ENCODE measurements at places on chromosomes 12 and 14.

- no peak for DNase-seq
These were observed 8.2 kb downstream of the BCL11B start for GRCh38 chr14:99263564-99264330.

DNA sequence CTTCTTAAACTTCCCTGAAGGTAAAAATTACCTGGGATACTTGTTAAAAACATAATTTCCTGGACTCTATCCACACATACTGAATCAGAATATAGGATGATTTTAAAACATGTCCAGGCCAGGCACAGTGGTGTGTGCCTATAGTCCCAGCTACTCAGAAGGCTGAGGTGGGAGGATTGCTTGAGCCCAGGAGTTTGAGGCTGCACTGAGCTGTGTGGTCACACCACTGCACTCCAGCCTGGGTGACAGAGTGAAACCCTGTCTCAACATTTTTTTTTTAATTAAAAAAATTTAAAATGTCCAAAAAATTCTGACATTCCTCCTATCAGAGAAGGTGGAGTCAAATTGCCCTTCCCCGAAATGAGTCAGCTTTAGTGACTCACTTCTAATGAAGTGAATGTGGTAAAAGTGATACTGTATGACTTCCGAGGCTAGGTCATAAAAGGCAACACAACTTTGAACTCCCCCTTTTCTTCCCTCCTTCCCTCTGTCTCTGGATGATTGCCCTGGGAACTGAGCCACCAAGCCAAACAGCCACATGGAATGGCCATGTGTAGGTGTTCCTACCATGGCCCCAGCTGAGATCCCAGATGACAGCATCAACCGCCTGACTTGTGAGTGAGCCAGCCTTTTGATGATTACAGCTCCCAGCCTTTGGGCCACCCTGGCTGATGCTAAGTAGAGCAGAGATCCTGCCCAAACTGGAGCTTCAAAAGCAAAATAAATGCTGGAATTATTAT is 36.3 kb downstream of the LIMA1 start:
- DNase-seq = no peak

DNA sequence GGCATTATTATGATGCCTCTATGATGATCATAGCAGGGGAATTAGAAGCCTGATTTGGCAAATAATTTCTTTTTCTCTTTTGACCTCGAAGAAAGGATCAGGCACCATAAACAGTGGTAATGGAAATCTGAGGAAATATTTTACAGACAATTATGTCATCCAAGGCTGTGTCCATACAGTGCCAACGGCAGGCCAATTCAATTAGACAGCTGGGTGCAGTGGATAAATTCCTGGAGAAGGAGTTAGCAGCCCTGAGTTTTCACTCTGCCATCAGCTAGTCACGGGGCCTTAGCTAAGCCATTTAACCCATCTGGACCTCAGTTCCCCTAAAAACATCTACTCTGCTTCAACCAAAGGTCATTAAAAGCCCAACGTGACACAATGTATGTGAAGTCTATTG is 4.1 kb downstream of the TPH2 start:
- no peak for DNase-seq

DNA sequence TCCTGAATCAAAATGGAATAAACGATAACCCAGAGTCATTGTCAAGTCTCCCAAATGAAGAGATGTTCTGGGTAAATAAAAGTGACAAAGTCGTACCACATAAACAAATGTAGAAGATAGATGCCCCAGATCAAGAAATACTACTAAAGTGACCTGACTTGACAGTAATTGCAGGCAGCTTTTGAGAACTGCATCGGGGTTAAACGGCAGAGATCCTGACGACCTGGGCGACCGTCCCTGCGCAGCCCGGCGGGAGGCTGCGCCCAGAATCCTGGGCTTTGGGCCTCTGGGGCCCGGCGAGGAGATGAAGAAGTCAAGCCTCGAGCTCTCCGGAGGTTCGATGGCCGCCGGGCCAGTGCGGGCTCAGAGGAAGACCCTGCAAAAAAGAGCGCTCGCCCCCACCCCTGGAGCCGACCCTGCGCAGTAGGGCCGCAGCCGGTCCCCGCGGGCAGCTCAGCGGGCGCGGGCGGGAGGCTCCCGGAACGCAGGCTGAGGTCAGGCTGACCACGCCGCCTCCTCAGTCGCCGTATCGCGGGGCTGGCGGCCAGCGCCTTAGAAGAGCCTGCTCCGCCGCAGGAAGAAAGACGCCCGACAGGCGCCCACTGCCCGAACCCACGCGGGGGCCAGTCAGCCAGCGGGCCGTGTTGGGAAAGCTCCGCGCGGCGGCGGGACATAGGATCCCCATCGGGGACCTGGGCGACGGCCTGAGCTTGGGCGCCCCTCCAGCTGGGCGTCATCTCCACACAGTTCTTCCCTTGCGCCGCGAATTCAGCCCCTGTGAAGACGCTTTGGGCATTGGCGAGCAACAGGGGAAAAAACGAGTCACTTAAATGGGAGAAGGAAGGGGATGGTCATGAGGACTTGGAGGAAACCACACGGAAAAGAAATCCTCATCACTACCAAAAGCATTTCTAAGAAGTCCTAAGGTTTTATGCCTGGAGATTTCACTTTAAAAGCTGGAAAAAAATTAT is 16.0 kb downstream of the NKX2-1 start:
- no peak for DNase-seq

DNA sequence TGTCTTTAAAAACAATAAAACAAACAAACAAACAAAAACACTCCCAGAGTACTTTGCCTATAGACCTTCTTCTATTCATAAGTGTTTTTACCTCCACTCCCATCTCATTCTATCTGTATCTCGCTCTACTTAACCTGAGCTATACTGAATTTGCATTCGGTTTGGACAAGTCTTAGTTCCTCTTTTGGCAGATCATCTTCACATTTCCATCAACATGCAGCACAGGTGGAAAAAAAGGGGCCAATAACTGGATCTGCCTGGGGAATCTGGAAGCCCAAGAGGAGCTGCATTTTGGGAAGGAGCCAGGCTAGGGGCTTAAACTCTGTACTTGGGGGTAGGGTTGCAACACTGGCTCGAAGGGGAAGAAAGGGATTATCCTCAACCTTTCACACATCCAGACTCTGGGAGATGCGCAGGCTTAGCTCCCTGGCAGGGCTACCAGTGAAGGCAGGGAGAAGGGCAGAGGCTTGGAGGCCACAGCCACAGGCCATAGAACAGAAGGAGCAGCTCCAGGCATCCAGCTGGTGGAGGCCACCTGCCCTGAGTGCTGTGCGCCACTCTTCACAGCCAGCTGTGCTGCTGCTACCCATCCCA is 4.1 kb downstream of the NINJ2 start:
- no peak for DNase-seq

GRCh38 chr12:116210762-116211161 is 66.7 kb downstream of the MED13L start:
- DNase-seq = no peak

DNA sequence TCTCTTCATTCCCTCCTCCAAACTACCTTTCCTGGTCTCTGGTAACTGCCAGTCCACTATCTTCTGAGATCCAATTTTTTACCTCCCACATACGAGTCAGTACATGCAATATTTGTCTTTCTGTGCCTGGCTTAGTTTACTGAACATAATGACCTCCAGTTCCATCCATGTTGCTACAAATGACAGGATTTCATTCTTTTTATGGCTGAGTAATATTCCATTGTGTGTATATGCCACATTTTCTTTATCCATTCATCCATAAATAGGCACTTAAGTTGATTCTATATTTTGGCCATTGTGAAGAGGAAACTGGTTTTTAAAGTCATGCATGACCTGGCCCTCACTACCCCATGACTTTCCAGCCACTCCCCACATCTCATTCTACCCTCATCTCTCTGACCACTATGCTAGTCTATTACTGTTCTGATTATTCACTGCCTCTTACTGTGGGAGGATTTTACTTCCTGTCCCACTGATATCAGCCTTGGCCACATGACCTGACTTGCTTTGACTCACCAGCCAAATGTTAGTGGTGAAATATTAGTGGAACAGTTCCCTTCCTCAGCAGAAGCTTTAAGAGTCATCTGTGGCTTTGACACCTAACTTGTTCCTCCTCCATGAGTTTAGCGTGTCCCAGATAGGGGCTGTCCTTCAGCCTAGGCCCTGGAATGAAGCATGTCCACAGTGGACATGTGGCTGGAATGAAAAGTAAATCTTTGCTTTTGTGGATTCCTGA is 52.2 kb downstream of the GOLGA5 start:
- no peak for DNase-seq

GRCh38 chr12:101570047-101570446 is 24.7 kb upstream of the MYBPC1 start:
- DNase-seq = no peak

- DNase-seq = no peak
These were observed 11.4 kb downstream of the PACS2 start for GRCh38 chr14:105325716-105326567.

DNA sequence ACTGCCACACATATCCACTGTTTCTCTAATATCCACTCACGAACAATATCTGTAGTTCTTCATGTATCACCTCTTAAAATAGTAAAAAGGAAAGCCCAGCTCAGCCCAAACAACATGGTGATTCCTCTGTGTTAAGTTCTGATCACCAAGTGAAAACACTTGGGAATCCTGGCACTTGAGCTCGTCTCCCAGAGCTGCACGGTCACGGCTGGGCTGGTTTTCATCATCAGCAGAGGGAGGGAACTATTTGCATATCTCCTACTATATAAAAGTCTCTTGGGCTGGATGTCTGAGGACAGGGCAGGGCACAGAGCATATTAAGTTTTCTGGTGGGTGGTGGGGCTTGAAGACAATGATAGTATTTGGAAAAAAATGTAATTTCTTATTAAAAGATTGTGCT is 870.6 kb downstream of the TMEM121 start:
- no peak for DNase-seq

DNA sequence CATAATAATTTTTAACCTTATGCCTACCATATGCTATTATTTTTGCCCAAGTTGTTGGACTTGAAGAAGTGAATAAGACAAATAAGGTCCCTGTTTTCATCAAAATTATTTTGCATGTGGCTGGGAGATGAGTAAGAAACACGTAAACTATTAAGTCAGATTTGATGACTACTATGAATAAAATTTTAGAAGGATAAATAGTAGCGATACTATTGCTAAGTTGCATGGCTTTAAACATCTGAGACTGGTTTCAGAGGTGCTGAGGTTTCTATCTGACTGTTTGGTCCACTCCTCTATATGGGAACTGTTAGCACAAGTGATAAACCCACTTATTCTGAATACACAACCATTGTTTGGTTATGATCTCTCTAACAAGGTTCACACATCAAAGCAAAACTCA is 674.3 kb upstream of the MDGA2 start:
- no peak for DNase-seq

- DNase-seq = no peak
These were observed 20.9 kb downstream of the RNASE9 start for GRCh38 chr14:20539906-20540305.

DNA sequence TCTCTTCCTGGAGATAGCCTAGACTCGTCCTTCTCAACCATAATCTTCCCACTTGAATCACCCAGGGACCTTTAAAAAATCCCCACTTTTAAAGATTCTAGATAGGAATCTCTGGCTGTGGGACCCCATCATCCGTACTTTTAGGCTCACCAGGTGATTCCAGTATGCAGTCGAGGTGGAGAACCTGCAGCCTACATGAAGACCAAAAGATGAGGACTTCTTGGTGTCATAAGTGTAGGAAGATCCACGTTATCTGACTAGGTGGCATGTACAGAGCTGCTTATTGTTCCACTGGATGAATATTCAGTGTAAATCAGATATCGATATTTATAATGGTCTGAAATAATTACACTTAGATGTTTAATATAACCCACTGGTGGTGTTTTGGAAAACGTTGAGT is 2.6 kb downstream of the PRKCH start:
- no peak for DNase-seq

DNA sequence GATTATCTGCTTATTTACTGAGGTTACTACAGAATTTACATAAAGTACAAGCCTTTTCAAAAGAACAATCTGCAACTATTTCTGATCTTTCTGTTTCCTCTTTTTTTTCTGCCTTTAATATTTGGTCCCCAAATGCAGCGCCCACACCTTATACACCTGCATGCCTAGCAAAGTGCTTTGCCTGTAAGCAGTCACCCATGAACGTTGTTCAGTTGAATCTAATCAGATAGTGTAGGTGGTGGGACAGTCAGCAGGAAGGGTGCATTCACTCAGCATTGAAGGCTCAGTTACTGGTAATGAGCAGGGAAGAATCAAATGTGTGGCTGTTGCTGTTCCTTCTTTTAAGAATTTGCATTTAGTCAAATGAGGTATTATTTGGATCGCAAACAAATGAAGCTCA is 108.4 kb downstream of the GPR135 start:
- no peak for DNase-seq

DNA sequence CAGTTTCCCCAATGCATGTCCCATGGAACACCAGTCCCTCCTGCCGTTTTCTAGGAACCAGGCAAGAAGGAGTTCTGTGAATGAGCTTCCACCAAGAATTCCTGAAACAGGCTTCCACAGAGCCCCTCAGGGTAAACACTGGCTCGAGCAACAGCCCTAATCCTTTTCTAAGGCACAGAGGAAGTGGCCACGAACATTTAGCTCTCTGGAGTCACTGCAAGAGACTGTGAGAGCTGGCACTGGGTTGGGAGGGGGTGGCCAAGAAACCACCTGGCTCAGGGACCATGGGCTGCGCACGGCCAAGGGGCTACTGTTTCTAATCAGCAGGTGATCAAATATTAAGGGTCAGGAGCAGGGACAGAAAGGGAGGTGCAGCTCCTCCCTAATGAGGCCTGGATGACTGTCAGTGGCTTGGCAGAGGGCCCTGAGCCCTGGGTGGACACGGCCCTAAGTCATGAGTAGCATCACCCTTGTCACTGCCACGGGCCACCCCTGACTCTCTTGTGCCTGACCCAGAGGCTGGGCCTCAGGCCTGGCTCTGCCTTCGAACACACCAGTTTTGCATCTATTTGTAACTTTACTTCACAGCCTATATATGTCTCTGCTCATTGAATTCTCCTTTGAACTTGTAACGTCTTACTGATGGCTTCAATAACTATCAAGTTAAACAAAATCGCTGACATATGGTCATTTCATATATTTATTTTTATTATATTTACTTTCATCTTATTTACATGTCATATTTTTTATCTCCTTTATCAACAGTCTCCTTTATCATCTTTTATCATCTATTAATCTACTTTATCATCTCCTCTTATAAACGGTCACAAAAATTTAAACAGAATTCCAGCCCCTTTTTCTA is 154.0 kb downstream of the DICER1 start:
- DNase-seq = no peak

DNA sequence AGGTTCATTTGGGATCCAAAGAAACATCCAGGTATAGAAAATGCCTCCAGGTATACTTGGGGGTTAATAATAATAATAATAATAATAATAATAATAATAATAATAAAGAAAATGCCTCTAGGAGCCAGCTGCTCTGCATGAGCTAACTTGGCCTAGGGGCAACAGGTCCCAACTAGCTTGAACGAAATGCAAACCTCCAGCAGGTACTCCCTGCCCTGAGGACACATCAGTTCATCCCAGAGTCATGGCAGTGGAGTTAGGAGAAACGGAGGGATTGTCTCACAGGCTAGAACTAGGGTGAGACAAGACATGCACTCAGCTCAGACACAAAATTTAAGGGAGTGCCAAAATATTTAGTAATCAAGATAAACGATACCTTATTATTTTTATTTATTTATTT is 12.5 kb upstream of the TMEM229B start:
- no peak for DNase-seq

GRCh38 chr14:53152887-53153701 is at the start of gene DDHD1:
TSS of gene DDHD1 (minus strand) at chr14:53153323. CDS start at chr14:53153098, 225 bp downstream.
- peak; percentile 80 for DNase-seq

- no peak for DNase-seq
These were observed 47.9 kb downstream of the NEUROD4 start for GRCh38 chr12:55067701-55068100.

GRCh38 chr12:76346236-76346635 is 2.0 kb downstream of the BBS10 start:
- DNase-seq = no peak

Data from activated CD4-positive, alpha-beta T cell treated with anti-CD3 and anti-CD28 coated beads for 1 hour (primary cell).